ENCODE measurements at places on chromosomes 16 and 17.

DNA sequence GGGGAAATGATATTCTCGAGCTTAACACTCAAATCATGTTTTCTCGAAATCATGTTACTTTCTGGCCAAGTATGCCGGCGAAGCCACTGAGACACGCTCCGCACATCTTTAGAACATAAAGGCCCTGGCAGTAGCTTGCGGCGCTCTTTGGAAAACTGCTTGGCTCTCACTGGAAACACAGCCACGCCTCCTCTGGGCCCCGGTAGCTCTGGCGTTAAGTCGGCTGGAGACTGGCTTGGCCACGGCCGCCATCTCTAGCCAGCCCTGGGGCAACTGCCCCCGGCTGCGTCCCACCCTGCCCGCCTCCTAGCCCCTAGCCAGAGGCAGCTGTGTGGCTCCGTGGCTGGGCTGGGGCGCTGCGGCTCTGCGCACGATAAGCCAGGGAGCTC is 9.2 kb upstream of the BAIAP2 start:
- no peak for DNase-seq

DNA sequence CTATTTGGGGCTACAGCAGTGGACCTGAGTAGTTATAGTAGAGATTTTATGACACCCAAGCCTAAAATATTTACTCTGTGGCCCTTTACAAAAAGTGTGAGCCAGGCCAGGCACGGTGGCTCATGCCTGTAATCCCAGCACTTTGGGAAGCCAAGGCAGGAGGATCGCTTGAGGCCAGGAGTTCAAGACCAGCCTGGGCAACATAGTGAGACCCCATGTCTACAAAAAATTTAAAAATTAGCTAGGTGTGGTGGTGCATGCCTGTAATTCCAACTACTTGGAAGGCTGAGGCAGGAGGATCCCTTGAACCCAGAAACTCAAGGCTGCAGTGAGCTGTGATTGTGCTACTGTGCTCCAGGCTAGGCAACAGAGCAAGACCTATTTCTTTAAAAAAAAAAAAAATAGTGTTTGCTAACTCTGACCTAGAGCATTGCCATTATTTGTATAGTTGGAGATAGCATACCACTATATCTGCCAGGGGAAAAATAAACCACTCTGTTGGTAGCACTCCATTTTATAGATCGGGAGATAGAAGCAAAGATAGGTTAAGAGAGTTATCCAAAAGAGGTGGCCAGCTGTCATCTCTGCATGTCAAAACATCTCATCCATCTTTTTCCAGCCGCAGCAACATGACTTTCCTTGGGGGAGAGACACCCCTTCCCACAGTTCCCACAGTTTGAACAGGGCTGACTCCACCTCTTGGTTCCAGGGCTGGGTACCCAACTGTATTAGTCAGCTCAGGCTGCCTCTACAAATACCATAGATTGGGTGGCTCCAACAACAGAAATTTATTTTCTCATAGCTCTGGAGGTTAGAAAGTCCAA is 3.0 kb upstream of the ITPRIPL2 start:
- DNase-seq, result no peak

- no peak for DNase-seq
These were observed 47.5 kb downstream of the WNT3 start for GRCh38 chr17:46770818-46771560.

GRCh38 chr17:17060001-17060922 is 18.0 kb downstream of the MPRIP start:
- DNase-seq, result no peak

DNA sequence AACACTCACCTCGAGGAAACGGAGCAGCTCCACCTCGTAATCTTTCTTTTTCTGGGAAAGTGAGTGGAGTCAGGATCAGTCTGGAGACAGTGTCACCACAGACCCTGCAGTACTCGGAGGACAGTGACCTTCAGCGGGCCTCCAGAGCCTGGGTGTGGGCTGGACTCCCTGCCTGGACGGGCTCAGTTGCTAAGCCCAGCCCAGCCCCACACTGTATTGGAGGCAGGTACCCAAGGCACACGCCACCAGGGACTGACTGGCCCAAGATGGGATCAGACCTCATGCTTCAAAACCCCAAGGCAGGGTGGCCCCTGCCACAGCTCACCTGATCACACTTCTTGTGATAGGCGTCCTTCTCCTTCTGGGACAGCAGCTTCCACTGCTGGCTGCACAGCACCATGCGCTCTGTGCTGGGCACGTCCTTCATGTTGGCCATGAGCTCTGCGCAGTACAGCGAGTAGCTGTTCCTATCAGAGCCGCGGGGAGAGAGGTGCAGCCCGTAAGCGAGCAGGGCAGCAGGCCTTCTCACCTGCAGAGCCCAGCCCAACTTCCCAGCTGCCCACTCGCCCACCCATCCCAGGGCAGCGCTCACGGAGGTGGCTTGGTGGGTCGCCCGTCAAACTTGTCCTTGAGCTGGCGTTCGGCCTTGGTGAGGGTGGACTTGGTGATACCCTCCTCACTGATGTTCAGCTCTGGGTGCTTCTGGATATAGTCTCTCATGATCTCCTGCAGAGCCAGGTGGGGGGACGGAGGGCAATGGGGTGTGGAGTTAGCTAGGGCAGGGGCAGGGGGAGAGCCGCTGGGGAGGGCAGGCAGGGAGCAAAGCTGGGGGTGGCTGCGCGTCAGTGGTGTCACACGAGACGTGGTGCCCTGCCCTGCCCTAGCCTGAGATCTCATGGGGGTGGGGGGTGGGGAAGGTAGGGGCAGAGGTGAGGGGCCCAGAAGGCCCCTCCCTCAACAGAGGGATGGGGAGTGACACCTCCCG is 7.9 kb downstream of the UBTF start:
- DNase-seq, result no peak

DNA sequence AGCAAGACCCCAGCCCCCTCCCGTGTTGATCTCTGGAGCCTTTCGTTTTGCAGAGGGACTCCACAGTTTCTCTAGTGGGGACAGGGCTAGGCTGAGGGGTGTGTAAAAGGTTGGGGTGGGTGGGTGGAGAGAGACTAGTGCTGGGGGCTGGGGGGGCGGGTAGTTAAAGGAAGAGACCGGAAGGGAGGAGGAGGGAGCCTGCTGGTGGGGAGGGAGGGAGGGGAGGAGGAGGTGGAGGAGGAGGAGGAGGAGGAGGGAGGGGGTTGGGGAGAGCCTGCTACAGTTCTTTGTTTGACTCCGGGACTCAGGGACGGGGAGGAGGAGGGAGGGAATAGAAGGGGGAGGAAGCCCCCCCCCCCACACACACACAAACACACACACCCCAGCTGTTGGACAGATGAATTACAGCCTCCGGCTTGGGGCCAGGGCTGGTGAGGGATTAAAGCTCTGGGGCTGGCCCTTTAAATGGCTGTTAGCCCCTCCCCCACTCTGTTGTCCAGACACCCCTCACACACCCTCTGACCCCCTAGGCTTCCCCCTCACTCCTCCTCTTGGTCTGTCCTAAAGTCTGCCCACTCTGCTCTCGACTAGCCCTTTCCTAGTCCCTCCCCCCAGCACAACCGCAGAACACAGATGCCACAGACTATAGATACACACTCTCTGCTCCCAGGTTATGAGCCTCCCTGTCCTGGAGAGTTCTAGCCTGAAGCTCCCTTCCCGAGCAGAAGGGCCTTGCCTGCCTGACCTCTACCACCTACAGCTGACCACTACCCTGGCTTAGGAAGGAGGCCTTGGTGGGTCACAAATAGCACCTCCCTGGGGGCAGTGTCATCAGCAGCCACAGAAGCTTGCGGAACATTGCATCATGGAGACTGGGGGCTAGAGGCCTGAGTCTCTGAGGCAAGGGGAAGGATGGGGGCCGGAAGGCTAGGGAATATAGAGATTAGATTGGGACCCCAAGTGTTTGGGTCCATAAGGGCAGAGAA is 4.4 kb downstream of the KDM6B start:
- DNase-seq, result no peak

- DNase-seq, result no peak
These were observed 169.7 kb downstream of the ANKFN1 start for GRCh38 chr17:56322991-56323390.

GRCh38 chr17:60353773-60354172 is 38.2 kb downstream of the USP32 start:
- DNase-seq, result no peak

DNA sequence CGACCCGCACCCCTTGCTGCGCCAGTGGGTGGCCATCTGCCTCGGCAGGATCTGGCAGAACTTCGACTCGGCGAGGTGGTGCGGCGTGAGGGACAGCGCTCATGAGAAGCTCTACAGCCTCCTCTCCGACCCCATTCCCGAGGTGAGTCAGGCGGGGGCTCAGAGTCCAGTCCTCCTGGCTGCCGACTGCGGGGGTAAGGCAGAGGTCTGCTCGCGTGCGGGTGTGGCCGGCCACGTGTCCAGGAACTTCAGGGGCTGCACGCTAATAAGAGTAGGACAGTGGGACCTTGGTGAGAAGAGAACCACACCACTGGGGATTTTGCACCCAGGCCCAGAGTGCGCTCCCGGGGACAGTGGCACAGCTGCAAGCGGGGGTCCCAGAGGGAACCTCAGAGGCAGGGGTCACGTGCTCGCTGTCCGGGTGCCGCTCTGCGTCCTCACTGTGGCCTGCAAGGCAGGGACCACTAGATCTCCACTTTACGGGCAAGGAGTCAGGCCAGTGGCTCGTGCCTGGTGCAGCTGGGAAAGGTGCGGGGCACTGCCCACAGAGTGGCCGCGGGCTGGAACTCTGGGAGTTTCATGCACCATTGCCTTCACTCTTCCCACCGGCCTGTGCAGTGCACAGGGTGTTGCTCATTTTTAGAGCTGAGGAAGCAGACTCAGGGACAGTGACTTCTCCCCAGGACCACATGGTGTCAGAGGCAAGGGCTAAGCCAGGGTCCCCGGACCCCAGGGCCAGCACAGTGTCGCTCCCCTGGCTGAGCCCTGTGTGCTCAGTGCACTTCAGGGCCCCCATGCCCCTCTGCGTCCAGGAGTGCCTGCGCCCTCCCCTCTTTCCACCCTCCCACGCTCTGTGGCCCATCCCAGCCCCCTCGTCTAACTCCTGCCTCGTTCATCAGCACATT is 107.6 kb upstream of the CHMP6 start:
- no peak for DNase-seq

GRCh38 chr17:57985675-57985974 is 2.4 kb downstream of the VEZF1 start:
- DNase-seq, result no peak

DNA sequence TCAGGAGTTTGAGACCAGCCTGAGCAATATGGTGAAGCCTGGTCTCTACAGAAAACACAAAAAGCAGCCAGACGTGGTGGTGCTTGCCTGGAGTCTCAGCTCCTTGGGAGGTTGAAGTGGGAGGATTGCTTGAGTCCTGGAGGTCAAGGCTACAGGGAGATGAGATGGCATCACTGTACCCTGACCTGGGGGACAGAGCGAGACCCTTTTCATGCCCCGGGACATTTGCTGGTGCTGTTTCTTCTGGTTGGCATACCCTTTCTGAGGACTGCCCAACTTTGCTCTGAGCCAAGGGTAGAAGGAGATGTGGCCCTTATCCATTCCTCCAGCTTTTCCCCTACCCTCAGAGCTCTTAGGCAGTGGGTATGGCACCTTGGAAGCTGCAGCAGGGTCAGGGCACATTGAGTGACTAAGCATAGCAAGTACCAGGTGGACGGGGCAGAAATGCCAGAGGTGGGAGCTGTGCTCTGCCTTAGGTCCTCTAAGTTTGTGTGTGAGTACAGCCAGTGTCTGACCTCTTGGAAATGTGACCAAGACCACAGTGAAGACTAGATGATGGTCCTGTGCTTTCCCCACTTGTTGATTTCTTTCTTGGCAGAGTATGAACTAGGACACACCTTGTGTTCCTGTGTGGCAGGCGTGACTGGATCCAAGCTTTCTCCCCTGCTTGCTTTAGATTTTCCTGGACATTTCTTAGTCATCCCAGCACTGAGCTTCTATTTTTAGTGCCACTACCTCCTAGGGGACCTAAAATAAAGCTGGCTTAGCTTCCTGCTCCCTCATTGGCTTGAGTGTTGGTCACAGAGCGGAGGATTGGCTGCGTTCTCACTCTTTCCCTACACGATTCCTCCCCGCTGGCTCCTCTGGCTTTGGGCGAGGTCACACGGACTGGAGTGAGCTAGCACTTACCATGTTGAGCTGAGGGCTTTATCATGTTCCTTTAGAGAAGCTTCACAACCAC is 9.9 kb upstream of the EDC4 start:
- DNase-seq, result no peak

DNA sequence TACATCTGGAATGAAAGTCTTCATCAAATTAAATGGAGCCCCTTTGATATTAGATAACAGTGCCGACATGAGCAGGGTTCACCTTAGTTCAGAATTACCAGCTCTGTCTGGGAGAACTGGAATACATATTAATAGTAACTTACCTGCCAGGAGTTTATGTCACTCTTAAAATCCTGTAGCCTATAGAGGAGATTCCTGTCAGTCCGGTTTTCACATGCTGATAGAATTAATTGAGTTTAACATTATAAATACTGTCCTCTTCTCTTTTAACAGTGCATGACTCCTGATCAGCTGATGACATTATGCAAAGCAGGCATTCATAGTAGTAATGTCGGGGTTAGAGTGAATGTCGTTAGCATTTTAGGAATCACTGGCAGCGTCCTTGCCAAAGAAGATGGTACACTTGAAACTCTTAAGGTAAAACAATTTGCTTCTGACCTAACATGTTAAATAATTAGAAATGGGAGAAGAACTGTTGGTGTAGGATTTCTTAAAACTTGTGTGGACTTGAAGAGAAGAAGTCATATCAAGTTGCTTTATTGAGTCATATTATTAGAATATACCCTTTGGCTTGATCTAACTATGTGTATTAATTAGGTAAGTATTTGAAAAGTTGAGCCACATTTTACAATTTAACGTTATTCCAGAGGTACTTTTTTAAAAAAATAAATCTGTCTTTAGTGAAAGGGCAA is 34.3 kb downstream of the HEATR3 start:
- DNase-seq, result no peak

DNA sequence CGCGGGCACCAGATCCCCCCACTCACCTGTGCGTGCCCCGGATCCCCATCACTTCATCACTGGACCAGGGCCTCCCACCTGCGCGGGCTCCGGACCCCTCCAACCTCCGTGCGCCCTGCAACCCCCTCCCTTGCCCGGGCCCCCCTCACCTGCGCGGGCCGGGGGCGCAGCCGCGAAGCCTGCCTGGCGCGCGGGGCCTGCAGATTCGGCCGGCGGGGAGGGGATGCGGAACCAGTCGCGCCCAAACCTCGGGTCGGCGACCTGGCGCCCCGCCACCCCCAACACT is 202 bp downstream of the CEP131 start:
- DNase-seq, result no peak

GRCh38 chr17:81252987-81253329 is 13.8 kb downstream of the NDUFAF8 start:
- DNase-seq, result no peak

DNA sequence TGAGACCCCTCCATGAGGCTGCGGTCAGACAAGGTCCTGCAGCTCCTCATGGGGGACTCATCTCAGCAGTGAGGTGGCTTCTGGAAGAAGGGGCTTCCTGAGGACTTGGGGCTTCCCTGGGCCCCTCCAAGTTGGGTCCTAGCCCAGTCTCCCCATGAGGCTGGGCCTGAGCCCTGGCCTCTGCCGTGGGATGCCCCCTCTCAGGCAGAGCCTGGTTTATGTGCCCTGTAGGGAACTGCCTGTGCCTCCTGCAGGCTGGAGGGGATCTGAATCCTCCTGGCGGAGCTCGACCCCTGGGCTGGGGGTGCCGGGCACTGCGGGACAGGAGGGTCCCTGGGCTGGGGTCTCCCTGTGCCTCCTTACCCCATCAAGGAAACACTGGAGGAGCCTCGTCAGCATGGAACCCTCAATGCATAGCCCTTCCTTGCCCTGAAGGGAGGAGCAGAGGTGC is 45.8 kb downstream of the TNFRSF13B start:
- no peak for DNase-seq
